Stimulated activated CD4-positive, alpha-beta T cell treated with anti-CD3 and anti-CD28 coated beads, TNF-alpha, amount 100 ng/mL, for 48 hours (primary cell): ENCODE measurements at places on chromosomes 2 and 18.

DNA sequence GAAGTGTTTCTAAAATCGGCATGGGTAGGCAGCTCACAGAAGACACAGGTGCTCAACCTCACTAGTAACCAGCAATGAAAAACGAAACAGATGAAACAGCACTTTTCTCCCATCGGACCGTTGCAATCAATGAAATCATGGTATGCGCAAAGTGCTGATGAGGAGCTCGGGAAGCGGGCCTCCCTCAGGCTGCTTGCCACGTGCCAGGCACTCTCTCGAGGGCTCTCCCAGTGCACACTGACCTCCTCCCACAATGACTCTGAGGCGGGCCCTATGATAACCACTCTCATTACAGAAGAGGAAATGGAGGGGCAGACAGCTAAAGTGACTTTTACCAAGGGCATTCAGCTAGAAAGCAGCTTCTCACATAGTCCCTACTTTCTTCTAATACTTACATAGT lies 3.8 kb upstream of the ANKRD23 start:
- DNase-seq = no peak

- no peak for DNase-seq
Measured at GRCh38 chr2:224151161-224151560, 112.1 kb upstream of the SERPINE2 start.

- DNase-seq = peak; percentile 22
Measured at GRCh38 chr2:86221066-86221684, 21.9 kb downstream of the MRPL35 start.

- no peak for DNase-seq
Measured at GRCh38 chr2:101864426-101864825, 127.3 kb upstream of the IL1R2 start.

DNA sequence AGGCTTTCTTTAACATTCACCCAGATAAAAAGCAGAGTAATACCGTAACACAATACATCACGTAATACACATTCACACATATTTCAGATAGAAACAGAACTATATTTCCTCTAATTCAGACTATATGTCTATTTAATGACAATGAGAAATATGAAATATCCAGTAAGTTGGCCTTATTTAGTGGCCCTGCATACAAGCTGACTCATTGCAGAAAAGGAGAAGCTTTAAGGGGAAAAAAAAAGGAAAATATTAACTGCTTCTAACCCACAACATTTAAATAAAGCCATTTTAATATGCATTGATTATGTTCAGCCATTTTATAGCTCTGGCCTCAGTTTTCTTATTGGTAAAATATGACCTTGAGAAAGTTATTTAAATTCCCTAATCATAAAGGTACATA lies 94.8 kb downstream of the PPP1R1C start:
- no peak for DNase-seq

GRCh38 chr2:236764716-236765115 lies 195.1 kb downstream of the ACKR3 start:
- DNase-seq = no peak

DNA sequence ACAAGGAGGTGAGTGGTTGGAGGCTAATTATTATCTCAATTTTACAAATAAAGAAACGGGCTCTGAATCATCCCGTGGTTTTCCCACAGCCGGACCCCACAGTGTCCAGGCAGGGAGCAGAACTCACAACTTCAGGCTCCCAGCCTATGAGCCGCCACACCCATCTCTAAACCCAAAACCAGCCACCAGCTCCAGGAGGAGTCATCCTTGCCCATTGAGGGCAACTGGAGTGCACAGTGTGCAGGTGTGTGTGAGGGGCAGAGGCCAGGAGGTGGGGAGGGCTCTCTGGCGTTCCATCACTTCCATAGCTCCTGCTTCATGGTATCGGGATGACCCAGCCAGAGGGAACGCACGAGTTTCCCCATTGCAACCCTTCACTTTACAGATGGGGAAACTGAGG lies 144.5 kb downstream of the CYP26B1 start:
- DNase-seq = no peak

DNA sequence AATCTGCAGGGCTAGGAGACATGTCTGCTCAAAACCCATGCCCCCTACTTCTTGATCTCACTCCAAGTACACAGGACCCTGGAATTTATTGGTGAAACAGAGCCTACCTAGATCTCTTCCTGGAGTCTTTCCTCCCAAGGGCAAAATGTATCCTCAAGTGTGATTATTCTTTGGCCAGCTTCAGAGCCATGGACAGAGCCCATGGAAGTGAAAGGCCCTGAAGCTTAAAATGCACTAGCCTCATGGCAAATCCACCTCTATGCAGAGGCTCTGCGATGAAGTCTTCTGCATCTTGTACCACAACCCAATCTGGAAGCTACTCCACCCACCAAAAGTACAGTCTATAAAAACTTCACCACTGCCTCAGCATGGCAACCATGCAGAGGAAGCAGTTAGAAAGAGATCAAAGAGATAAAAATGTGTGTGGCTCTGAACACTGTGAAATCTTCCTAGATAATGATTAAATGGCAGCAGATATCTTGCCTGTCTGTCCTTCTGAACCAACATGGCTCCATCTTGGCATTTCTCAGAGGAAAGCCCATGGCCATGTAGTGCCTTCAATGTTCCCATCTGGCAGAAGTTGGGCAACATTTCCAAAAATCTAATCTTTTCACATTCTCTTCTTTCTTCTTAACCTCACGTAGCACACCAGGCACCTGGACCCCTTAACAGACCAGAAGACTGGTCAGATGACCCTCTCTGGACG lies 142.9 kb upstream of the KLF7 start:
- DNase-seq = no peak

DNA sequence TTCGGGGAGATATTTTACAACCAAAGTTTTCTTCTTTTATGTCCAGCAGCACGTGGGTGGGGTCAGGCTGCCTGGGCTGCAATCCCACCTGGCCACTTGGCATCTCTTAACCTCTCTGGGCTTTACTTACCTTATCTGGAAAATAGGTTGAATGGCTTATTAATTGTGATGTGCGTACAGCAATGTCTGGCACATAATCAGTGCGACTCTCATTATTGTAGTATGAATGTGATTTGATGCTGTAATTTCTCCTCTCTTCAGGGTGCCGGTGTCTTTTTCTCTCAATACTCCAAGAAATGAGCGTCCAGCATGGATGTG lies 2.0 kb upstream of the ZAP70 start:
- DNase-seq = no peak

DNA sequence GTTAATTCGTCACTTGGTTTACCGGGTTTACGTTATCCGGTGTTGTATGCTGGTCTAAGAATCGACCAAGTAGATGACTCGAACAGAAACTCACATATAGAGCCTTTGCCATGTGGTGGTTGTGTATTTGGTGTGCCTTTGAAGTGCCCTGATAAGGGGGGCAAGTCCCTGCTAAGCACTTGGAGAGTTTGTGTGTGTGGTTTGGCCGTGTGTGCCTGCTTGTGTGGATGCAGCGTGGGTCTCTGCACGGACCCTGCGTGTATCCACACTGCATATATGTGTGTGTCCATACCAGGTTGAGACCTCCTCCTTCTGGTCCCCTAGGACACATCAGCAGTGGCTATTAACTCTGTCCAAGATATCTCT lies 2.4 kb upstream of the CELF4 start:
- no peak for DNase-seq

GRCh38 chr2:208373460-208374089 lies 33.0 kb upstream of the PTH2R start:
- DNase-seq = peak; percentile 7

DNA sequence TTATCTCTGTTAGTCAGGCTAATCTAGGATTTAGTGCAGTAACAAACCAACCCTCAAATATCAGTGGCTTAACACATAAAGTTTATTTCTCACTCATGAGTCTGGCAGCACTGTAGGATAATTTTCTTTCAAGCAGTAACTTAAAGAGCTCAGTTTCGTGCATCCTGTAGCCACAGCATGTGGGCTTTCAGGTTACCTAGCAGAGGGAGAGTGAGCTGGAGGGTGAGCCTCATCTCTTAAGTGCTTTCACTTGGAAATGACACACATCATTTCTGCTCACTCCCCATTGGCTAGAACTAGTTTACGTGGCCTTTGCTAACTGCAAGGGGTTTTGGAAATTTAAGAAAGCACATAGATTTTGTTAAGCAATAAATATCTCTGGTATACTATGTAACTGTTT lies 96.9 kb downstream of the KCNS3 start:
- DNase-seq = no peak

GRCh38 chr2:96436961-96437360 lies 68.2 kb downstream of the NEURL3 start:
- no peak for DNase-seq

DNA sequence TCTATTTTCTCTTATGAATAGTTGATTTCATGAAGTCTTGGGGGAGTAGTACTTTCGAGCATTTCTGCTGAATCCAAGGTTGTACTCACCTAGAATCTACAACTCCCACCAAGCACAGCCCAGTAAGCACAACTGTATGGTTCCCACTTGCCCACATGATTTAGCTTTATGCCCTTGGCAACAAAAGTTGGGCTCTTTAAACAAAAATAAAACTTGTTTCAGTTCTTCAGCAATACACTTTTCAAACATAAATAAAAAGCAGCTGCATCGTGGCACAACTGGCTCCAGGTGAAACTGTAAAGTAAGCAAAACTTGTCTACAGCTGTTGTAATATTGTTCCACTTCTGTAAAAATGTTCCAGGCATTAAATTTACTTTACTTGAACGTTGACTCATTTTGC lies 99.8 kb upstream of the FSIP2 start:
- DNase-seq = no peak

GRCh38 chr2:216394881-216395280 lies 17.4 kb upstream of the SMARCAL1 start:
- DNase-seq = no peak

DNA sequence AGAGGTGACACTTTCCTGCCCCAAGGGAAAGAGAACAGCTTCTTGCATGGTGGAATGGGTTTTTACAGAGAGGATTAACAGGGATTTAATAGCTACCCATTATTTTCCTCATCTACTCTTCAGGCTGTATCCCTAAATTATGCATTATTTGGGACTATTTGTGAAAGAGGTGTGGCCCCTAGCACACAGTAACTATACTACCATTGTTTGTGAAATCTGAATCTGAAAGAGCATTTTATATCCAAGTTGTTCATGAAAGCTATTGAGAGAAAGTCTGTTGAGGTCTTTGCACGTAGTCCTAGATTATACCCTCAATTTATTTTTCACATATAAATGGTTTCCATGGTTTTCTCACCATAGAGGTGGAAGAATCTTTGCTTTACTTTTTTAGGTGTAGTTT lies 78.1 kb downstream of the SPTBN1 start:
- no peak for DNase-seq

DNA sequence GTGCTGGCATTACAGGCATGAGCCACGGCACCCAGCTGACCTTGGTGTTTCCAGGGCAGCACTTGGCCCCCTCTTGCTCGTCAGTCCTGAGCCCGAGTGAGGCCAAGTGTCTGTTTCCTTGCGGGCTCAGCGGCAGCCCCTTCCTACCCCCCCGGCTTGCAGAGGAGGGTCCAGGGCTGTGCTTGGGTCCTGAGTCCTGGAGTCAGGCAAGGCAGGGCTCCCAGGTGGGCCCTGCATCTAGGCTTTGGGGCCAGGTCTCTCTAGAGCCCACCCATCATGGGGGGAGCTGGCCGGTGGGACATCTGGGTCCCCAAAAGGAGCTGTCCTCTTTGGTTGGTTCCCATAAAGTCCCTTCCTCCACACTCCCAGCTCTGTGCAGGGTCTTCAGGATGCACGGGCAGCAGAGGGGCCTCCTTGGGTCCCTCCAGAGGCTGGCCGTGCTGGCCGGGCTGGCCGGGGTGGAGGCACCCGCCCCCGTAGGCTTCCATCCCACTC lies 63.7 kb upstream of the HPCAL1 start:
- no peak for DNase-seq

DNA sequence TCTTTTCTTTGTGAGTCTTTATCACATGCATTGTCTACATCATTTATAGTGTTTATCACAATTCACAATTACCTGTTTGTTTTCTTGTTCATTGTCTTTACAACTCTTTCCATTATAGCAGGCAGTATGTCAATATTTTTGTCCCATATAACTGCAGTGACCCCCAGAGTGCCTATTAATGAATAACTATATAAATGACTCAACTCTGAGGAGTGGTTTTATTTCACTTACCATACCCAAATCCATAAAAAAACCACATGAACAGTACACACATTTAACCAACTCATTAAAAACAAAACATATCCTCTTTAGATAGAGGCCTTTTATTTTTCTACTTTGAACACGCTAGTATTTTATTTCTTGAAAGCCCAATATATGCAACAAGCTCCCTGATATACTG lies 1419.1 kb upstream of the NXPH2 start:
- DNase-seq = no peak
